ENCODE measurements at places on chromosomes 5 and 9.

DNA sequence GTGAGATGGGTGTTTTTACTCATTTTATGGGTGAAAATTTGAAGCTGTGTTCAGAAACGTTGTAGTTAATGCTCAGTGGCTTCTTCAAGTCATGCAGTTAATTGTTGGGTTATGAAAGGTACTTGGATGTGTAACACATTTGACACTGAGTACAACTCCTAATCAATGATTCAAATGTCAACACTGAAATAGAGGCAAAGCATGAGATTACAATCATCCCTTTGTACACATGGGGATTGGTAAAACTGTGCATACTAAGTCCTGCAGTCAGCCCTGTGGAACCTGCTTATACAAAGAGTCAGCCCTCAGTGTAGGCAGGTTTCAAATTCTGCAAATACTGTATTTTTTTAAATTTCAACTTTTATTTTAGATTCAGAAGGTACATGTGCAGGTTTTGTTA, 3.3 kb downstream of the ABLIM3 start:
- no peak for DNase-seq

- DNase-seq: no peak
Observed at GRCh38 chr5:2538169-2538568, 213.3 kb downstream of the IRX2 start.

- DNase-seq: no peak
Observed at GRCh38 chr5:150085950-150086715, at the start of gene CSF1R. TSS of gene CSF1R (minus strand) at chr5:150086554. CDS start at chr5:150086427, 127 bp downstream.

GRCh38 chr5:143402017-143402552, 1.4 kb downstream of the NR3C1 start:
- DNase-seq: no peak

GRCh38 chr5:66122379-66123034, 21.6 kb upstream of the SREK1 start:
- no peak for DNase-seq

DNA sequence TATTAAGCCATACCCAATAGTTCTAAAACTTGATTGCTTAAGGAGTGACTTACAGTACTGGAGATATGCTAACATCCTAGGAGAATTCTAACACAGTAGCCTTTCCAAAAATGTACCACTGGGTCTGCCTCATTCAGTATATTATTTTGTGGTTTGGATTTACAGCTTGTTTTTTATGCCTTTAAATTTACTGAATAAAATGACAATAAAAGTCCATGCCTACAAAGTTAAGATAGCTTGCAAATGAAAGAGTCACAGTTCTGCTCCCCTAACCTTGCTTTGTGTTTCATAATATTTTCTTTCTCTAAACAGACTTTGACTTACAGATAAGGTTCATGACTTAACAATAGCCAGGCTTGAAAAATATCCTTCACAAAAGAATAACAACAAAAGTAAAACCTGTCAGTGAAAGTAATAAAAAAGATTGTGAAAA, 951.1 kb upstream of the NUDT12 start:
- no peak for DNase-seq

GRCh38 chr5:6994097-6994496, 280.9 kb downstream of the TENT4A start:
- no peak for DNase-seq

DNA sequence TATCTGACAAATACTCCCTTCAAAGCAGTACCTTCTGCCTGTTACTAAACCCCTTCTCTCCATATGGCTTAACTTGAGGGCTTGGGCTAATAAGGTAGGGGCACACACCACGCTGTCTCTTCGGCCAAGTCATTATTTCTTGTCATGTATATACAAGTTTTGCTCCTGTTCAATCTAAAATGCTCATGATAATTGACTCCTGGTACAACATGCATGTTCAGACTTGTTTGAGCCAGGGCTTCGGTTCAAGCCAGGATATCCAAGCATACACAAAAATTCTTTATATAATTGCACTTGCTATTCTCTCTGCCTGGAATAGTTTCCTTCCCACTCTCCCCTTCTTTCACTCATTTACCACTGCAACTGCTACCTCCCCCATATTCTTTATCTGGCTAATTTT, 756.0 kb upstream of the C9orf72 start:
- DNase-seq: no peak

DNA sequence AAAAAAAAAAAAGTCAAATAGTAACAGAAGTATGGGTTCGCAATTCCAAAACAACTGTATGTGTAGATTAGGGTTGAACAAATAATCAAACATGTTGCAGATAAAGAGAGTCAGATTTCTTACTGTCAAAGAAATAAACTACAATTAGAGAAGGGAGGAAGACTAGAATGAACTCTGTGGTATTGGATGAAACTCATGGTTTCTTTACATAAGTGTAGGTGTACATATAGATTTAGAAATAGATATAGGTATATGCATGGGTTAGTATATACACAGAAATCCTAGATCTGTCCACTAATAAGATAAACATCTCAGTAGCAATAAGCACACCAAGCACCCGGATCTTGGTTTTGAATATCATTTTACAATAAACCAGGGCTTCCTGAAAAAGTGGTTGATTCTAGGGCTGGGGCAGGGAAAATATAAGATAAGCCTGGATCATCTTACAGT, 21.3 kb downstream of the DTWD2 start:
- no peak for DNase-seq

DNA sequence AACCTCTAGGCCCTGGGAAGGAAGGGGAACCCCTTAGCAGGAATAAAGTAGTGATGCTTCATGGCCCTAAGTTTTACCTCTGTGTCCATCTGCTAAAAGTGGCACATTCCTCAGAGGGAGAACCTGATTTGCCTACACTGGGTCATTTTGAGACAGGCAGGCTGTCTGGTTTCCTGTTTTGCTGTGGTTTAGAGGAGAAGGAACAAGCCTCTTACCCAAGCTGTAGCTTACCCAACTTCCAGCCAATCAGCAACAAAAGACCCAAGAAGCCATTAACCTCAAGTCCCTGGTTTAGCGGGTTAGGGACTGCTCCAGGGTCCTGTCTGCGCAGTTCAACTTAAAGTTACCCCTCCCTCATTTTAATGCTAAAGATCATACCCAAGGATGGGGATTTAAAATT, 411.0 kb downstream of the MAT2B start:
- DNase-seq: no peak

All from left ventricle myocardium superior (tissue), 1 donor.